ENCODE measurements at places on chromosomes 4 and X.

DNA sequence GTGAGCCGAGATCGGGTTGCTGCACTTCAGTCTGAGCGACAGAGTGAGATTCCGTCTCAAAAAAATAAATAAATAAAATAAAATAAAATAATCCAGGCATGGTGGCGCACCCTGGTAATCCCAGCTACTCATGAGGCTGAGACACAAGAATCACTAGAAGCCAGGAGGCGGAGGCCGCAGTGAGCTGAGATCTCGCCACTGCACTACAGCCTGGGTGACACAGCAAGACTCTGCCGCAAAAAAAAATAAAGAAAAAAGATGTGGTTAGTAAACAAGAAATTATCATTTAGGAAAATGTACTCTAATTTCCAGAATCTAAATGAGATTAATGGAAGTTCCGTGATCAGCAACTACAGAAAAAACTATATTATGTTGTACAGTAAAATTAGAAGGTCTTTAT, 14.5 kb upstream of the LRBA start:
- DNase-seq, result no peak

- DNase-seq, result peak; percentile 64
Measured at GRCh38 chrX:22366906-22367305, 94.2 kb downstream of the CBLL2 start.

- no peak for DNase-seq
Measured at GRCh38 chr4:2799971-2800690, 7.2 kb downstream of the SH3BP2 start.

DNA sequence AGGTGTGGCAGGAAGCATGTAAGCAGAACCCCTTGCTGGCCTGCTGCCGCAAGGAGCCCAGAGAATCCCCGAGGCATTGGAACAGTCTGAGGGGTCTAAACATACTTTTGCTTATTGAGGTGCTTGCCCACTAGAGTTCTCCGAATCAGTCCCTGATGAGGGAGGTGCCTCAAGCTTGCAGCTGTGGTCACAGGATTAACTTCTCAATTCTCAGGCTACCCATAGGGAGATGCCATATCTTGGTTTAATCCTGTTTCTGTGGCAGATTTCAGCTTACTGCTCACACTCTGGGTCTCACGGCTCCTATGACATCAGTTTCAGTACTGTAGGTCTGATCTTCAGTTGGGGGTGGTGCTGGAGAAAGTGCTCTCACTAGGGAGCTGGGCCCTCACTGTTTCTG, 39.9 kb downstream of the CCNG2 start:
- no peak for DNase-seq

- peak; percentile 1 for DNase-seq
Measured at GRCh38 chr4:123856689-123857545, 460.3 kb downstream of the SPRY1 start.

- peak; percentile 72 for DNase-seq
Measured at GRCh38 chr4:26372525-26373172, 51.8 kb downstream of the RBPJ start.

- no peak for DNase-seq
Measured at GRCh38 chr4:41718907-41719306, 29.6 kb downstream of the PHOX2B start.

DNA sequence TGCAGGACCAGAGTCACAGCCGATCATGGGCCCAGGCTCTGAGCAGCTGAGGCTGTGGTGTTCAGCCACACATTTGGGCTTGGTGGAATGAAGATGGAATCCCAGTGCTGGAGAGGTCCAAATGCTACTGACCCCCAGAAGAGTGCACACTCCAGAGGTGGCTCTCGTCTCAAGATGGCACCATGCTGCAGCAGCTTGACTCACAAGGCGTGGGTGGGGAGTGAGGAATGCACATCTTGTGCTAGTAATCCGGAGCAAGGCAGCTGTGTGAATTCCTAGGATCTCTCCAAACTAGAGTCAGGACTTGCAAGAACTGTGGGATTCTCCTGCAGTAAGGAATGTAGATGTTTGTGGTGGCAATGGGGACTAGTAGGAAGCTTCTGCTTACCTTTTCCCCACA, 28.7 kb downstream of the RAB28 start:
- DNase-seq, result no peak

- DNase-seq, result no peak
Measured at GRCh38 chr4:7539659-7540058, 104.9 kb upstream of the PSAPL1 start.

- peak; percentile 1 for DNase-seq
Measured at GRCh38 chrX:80335062-80335830, 85.0 kb upstream of the TENT5D start.

DNA sequence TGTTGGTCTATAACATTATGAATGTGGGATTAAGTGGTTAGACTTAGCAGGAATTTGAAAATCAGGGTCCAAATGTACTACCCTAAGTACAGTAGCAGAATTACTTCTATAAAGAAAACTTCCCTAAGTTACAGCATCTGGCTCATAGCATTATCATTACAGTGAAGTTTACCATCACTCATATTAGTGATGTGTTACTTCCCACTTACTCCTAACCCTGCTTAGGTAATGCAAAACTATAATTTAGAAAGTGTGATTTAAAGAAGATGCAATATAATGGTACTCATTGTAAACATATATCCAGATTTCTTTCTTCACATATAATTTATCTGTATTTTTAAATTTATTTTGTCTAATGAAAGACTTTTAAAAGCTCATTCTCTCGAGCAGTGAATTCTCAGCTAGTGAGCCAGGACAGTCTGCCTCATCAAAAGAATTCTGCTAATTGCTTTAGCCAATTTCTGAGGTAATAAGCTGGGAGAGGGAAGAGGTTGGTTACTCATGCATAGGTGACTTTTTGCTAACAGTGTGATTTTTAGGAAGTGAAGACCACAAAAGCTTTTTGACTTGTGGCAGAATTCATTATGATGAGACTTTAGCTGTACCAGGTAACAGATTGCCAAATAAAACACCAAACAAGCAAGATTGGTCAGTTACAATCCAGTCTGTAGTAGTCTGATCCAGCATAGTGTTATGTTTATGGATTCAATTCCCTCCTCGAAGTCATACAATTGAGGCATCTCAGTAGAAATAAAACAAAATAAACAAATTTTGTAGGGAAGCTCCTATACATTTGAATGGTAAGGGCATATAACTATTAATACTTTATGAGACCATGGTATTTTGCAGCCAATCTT, 21.0 kb downstream of the PLS3 start:
- DNase-seq, result no peak

DNA sequence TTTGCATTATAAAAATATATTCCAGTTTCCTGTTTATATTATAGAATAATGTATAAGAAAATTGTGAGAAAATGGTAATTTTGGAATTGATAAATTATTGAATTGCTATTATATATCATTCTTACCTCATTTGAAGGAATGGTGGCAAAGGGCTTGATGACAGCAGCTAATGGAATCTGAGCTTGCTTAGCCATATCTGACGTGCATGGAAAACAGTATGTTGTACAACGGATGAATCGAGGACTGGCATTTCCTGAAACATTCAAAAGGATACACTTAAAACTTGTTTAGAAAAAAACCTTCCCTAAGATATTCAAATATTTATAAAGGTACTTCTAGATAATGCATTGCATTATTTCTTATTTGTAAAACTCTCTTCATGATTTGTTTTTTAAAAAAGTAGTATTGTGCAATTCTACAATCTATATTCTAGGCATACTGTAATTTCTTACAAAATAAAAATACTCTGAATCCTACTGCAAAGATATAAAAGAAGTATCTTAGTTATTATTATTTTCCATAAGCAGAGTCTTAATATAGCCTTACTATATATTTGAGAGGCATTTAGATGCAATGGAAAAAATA, 38.3 kb downstream of the SEC24D start:
- DNase-seq, result no peak

DNA sequence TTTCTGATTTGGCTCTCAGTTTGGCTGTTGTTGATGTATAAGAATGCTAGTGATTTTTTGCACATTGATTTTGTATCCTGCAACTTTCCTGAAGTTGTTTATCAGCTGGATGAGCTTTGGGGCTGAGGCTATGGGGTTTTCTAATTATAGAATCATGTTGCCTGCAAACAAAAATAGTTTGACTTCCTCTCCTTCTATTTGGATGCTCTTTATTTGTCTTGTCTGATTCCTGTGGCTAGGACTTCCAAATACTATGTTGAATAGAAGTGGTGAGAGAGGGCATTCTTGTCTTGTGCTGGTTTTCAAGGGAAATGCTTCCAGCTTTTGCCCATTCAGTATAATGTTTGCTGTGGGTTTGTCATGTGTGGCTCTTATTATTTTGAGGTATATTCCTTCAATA, 734.7 kb upstream of the FAM241A start:
- DNase-seq, result no peak

DNA sequence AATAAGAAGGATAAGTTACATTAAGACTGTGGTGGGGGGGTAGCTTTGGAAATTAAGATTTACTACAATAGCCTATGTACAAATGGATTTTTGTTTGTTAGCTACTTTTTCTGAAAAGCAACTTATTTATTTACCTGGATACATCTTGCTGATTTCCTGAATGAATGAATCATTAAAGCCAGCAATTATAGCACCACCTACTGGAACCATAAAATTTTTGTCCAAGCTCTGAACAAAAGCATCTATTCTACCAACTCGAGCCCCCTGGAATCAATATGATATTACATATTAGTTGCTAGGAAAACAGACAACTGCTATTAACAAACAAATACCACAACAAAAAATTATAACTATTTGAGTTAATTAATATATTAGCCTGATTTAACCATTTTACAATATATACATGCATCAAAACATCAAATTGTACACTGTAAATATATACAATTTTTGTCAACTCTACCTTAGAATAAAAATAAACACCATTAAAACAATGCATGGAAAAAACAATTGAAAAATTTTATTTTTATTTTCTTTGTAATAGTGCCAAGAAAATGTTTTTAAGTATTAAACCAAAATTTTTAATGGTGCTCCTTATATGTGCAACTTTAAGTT, 15.3 kb downstream of the SEPSECS start:
- DNase-seq, result peak; percentile 37

- DNase-seq, result no peak
Measured at GRCh38 chr4:176292920-176293319, 23.9 kb upstream of the ASB5 start.

DNA sequence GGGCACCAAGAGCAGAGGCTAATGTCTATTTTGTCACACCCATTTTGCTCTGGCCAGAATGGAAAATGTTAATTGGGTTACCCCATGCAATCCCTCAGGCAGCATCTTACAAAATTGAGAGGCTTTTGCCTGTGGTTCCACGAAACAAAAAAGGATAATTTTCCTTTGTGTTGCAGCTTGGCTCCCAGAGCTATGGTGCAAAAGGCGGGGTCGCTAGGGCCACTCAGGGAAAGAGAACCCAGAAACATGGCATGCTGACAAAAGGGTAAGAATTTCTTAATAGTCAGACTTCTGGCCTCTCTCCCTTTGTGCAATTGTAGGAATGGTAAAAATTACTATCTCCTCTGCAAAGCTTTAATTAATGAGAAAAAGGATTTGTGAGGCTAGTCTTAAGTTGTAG, 119.6 kb upstream of the BANK1 start:
- DNase-seq, result no peak

DNA sequence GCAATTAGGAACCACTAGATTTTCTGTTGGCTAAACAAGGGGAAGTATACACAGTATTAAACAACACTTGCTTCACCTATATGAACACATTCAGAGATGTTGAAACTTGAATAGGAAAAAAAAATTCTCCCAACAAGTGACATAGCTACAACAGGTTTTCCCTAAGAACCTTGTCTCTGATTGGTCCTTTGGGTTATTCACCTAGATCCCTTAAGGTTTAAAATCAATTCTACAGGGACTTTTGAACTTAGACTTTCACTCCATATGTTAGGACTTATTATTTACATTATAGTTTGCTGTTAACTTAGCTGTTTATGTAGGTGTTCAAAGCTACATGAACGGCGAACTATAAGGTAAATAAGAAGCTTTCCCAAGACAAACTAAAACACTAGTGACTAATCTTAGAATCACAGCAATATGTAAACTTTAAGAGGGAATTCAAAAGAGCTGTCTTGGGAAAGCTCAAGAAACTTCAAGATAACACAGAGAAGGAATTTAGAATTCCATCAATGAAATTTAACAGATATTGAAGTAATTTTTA, 72.2 kb upstream of the ZXDB start:
- no peak for DNase-seq

DNA sequence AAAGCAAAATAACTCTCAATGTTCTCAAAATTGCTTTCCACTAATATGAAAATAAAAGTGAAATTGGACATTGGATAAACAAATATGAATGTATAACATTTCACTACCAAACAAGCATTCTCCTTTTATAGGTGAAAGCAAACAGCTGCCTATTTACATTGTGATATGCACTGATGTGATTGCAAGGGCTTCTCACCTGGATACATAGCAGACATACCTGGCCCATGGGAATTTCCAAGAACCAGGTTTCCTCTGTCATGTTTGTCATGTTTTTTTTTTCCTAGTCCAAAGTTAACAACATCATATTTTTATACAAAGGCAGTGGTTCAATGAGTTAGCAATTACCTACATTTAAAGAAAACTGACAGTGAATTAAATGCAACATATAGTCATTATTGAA, 228.5 kb downstream of the ANKRD50 start:
- no peak for DNase-seq

DNA sequence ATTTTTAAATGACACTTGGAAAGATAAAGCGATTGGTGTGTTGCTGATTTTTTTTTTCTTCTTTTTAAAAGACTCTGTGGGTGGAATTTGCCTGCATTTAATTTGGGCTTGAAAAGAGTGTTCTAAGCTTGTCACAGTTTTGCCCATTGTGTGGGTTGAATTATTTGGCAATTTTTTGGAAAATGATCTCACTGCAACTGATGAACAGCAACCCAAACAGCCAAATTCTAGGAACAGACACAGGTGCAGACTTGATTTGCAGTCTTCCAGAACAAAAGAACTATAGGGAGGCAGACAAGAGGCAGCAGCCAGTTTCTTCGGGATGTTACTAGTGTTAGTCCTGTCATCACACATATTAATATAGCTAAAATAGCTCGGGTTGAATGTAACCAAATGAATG, 40.5 kb downstream of the CASP6 start:
- DNase-seq, result no peak

- DNase-seq, result no peak
Measured at GRCh38 chr4:21451032-21451431, 497.5 kb downstream of the KCNIP4 start.

- DNase-seq, result no peak
Measured at GRCh38 chr4:108078024-108078733, 88.5 kb downstream of the HADH start.

DNA sequence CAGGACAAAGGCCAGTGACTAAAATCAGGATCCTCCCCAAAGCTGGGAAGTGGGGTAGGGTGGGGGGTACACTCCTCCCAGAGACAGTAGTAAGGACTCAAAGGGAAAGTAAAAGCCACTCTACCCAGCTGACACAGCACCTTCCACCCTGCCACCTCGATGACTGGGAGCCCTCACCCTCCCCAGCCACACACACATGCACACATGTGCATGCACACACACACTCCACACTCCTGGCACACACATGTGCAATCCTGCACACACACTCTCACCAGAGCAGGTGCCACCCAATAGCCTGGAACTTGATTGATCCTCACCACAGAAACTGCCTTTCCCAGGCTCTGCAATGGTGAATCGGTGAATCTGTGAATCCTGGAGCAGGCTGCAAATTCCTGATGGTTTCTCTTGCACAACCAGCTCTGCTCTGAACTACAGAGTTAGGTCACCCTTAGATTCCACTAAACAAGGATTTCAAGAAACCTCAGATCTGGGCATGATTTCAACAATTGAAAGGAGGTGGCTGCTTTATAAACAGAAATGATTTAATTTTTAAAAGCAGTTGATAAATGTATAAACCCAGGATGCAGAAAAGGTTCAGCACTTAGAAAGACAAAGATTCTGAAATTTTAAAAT, 21.5 kb downstream of the AMOT start:
- DNase-seq, result no peak

- DNase-seq, result no peak
Measured at GRCh38 chr4:55013431-55013955, 111.9 kb downstream of the KDR start.
